Mesenteric fat pad (tissue), 1 donor: ENCODE measurements at places on chromosomes 3 and 15. TPM values are rescaled to one million over a fixed set of nuclear protein-coding genes. Genes with fewer than 3 reads are reported as not detected.

ECE2 gene
- total RNA-seq = not detected

SLC22A14 gene
- 0.48 TPM for total RNA-seq

DHX30 gene
- 52.2 TPM for total RNA-seq

DPPA2 gene
- not detected for total RNA-seq

GABRG3 gene
- not detected for total RNA-seq

EPHA6 gene
- total RNA-seq = 0.26 TPM

CISH gene
- total RNA-seq = 56.2 TPM

CGNL1 gene
- total RNA-seq = 2.4 TPM

TTC21A gene
- total RNA-seq = 3.1 TPM

ZSCAN2 gene
- total RNA-seq = 7.9 TPM

PLCH1 gene
- not detected for total RNA-seq

HYKK gene
- total RNA-seq = 4.1 TPM

ULK3 gene
- 31.5 TPM for total RNA-seq

ARNT2 gene
- total RNA-seq = 1.8 TPM

DAZL gene
- total RNA-seq = not detected

ERICH6 gene
- 0.29 TPM for total RNA-seq

CTXN2 gene
- not detected for total RNA-seq

IQCF5 gene
- total RNA-seq = not detected

FBLN2 gene
- 269 TPM for total RNA-seq

REC114 gene
- not detected for total RNA-seq

FETUB gene
- not detected for total RNA-seq

ADAMTS7 gene
- total RNA-seq = 13.2 TPM
